Brain pericyte (primary cell): ENCODE measurements at places on chromosomes 5 and 9.
A peak's percentile ranks its signal among the peaks of the same experiment; 100 is the strongest.

- no peak for DNase-seq
These were observed 214.3 kb downstream of the GNA14 start for GRCh38 chr9:77433675-77434445.

GRCh38 chr5:65734921-65735320 is 12.9 kb downstream of the NLN start:
- no peak for DNase-seq

DNA sequence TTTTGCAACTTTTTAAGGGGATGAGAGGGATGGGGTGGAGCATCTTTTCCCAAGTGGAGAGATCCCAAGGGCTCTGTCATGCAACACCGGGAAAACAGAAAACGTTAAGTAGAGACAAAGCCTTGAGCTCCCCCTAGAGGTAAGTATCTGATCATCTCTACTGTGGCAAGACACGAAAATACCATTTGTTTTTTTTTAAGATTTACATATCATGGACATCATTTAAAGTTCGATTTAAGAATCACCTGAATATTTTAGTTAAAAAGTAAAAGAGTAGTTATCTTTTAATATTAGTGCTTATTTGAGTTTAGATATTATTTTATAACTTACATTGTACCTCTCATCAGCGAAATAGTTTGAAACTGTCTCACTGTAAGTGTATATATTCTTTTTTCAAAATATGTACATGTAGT is 200.4 kb downstream of the LRRC70 start:
- no peak for DNase-seq

GRCh38 chr5:131212471-131213021 is 41.8 kb downstream of the LYRM7 start:
- no peak for DNase-seq

DNA sequence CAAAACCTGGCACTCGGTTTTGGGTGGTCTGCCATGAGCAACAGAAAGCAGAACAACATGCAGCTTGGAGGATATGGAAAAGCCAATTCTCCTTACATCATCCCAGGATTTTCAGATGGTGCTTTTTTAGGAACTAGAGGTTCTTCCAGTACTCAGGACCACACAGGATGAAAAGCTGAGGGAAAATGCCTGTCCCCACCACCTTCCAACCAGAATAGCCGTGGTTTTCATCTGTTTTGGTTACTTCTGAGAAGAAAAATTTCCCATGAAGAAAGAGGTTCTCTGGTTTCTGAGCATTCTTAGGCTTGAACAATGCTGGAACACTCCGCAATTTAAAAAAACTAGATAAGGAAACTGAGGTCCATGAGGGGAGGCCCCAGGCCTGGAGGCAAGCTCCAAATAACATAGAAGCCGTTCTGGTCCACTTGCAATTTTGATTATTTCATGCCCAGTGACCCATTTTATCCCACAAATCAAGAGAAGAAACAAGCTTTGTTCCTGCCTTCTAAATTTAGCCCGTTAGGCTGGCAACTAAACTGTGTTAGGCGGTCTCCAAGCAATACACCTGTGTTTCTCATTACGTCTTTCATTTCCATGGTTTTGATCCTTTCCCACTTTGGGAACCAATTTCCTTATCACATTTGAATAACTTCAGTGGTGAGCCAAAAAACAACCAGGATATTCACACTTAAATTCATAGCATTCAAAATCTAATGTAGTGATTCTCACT is 79.2 kb upstream of the SPIN1 start:
- no peak for DNase-seq

- no peak for DNase-seq
These were observed 2.2 kb upstream of the ZNF366 start for GRCh38 chr5:72509401-72509800.

- DNase-seq: no peak
These were observed 145.7 kb downstream of the ZSWIM6 start for GRCh38 chr5:61477788-61478187.

- no peak for DNase-seq
These were observed 753.2 kb downstream of the TLR4 start for GRCh38 chr9:118457171-118458000.

DNA sequence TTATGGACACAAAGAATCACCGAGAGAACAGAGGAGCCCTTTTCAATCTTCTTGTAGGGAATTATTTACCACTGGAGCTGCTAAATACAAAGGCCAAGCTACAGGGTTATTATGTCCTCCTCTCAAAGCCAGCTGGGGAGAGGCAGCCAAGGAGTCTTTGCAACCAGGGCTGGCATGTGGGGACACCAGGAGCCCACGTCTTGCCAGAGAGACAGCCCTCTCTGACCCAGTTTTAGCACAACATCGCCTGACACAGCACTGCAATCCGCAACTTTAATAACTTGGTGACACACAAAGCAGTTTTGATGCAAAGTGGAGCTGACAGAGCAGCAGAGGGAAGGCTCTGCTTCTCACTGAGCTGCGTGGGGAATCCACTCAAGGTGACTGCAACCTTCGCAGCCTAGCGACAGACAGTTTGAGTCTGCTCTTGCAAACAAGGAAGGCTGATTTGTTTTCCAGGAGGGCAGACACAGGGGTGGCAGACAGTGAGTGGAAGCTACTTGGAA is 33.6 kb downstream of the TLR4 start:
- no peak for DNase-seq

DNA sequence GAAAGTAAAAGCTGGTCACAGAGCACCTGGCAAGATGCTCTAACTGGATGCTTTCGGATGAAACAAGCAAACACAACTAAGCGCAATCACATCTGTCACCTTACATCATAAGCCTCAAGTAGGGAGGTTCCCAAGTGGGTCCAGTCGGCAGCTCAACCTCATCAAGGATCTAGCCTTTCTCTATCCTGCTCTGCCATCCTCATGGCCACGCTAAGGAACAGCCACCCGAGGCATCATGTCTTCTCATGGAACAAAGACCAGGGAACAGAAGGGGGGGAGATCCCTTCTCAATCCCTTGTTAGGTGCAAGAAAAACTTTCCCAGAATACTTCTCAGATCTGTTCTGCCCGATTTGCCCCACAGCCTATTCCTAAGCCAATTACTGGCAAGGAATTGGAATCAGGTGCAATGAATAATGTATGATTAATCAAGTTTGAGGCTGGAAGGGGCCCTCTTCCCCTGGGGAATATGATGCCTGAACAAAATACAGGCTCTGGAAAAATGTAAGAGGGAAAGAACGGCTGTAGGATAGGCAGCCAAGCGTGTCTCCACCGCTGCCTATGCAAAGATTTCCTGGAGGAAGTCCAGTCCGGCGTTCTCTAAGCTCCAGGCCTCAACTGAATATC is 1.3 kb upstream of the HABP4 start:
- no peak for DNase-seq

- DNase-seq: no peak
These were observed 48.7 kb upstream of the ACTBL2 start for GRCh38 chr5:57531333-57531732.

- no peak for DNase-seq
These were observed 476.0 kb downstream of the ZSWIM6 start for GRCh38 chr5:61808091-61808490.

DNA sequence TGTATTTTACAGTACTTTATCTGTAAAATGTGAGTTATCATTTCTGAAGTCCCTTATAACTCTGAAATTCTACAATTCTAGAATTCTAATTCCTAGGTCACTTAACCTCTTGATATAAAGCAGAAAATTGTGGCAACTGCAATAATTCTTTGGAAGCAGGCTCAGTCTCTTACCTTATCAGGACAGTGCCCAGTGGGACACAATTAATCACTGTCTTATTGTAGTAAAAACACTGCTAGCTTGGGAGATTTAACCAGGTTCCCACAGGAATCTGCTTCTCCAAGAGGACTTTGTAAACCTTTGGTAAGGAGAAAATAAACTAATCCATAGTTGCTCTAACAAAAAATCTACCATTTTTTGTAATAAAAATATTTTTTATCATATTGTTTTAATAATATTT is 18.3 kb upstream of the SPATA9 start:
- no peak for DNase-seq

- peak; percentile 61 for DNase-seq
These were observed 209.2 kb downstream of the DIRAS2 start for GRCh38 chr9:90433398-90433941.

- DNase-seq: peak; percentile 71
These were observed 77.6 kb upstream of the SAP30L start for GRCh38 chr5:154368041-154368800.

GRCh38 chr9:109792951-109793546 is 13.1 kb downstream of the PALM2AKAP2 start:
- DNase-seq: peak; percentile 79

GRCh38 chr9:135307300-135307699 is 172.3 kb upstream of the PPP1R26 start:
- no peak for DNase-seq

DNA sequence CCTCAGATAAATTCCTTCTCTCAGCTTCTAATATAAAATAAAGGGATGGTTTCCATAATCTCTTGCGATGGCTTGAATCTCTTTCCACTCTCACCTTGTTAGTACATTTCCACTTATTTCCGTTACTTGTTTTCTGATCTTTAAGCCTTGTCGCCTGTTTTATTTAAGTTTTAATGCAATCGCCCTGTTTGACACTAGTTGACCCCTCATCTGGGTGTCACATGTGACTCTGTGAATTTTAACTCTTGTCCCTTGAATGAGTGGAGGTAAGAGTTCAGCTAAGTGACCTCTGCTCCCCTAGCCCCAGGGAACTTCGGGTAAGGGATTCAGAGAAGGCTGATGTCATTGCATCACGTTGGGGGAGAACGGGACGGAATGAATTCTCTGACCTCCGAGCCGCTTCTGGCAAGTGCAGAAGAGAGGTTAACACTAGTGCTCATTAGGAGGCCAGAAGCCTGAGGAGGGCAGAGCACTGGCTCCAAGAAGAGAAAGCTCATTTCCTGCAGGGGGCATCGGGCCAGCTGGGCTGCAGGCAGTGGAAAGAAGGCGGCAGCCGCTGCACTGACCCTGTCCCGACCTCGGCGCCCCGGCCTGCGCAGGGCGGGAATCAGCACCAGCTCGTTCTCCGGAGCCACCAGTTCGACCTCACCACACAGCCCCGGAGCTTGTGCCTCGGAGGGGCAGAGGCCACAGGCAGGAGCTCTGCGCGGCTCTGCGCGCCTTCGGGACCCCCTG is 569 bp downstream of the HINT2 start:
- peak; percentile 15 for DNase-seq

GRCh38 chr5:172973127-172973916 is 10.2 kb upstream of the ATP6V0E1 start:
- DNase-seq: no peak

- DNase-seq: no peak
These were observed 202.6 kb downstream of the TSSK1B start for GRCh38 chr5:113232221-113232620.
